ENCODE measurements at places on chromosomes 2 and 18. TPM values are rescaled to one million over a fixed set of nuclear protein-coding genes. Genes with fewer than 3 reads are reported as not detected.
A peak's percentile ranks its signal among the peaks of the same experiment; 100 is the strongest.

GRP gene
- total RNA-seq: 4.0 TPM

- DNase-seq: no peak
Measured at GRCh38 chr2:29497375-29497774, 382.2 kb downstream of the CLIP4 start.

DNA sequence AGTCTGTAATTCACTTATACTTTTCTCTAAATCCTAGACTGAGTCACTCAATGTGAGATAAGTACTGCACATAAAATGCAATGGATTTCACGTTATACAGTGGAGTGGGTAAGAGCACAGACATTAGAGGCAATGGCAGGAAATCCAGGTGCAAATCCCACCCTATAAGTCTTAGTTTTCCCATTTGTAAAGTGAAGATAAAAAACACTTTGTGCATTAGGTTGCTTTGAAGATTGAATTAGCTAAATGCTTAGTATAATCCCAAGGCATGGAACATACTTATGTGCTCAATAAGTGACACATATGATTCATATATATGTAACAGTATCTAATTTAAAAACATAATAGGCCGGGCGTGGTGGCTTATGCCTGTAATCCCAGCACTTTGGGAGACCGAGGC lies 10.5 kb downstream of the ACTG2 start:
- DNase-seq: no peak

- DNase-seq: no peak
Measured at GRCh38 chr2:85704800-85705679, 10.9 kb downstream of the GNLY start.

GRCh38 chr2:70977605-70978205 lies 725 bp upstream of the ANKRD53 start:
- peak; percentile 72 for DNase-seq

DNA sequence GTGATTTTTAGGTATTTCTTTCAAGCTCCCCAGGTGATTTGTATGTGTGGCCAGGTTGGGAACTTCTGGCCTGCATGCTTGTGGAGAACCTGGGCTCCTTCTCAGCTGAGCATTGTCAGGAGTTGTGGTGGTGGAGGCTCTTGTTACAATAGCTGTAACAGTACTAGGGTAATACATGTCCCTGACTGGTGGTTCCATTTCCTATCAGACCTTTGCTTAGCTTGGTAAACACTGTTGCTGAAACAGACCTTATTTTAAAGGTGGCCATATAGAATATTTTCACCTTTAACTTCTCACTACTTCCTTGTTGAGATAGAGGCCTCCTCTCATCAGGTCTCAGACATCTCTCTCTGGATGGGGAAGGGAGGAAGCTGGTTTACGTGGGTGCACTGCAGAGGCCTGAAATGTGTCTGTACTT lies 79.2 kb downstream of the SETBP1 start:
- DNase-seq: no peak
